Activated gamma-delta T cell treated with anti-CD3 and anti-CD28 coated beads, Interleukin-2, amount 50 U/mL, for 16 hours (primary cell): ENCODE measurements at places on chromosomes 13 and 19.

DNA sequence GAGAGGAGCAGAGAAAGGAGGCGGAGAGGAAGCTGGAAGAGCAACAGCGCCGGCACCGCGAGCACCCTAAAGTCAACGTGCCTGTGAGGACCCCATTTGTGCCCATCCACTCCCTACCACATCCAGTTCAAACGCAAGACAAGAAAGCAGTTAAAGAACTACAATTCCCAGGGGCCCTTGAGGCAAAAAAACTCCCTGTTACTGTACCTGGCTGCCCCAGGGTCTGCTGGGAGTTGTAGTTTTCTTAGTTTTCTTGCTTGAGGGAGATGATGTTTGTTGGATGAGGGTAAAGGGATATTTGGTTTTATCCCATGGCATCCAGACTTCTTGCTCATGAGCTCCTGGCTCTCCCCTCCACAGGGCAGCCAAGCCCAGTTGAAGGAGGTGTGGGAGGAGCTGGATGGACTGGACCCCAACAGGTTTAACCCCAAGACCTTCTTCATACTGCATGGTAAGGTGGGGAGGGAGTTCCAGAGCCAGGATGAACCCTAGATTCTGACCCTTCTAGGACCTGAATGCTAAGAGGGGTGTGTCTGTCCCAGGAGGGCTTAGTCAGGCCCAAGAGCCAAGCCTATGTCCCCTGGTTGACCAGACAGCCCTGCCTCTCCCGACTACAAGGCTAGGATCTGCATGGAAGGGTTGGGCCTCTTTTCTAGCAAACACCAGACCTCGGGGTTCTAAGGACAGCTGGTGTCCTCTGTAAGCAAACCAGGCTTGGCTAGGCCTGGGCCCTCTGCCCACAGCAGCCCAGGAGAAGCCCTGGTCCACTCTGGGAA, 13.2 kb downstream of the NUCB1 start:
- DNase-seq: no peak

DNA sequence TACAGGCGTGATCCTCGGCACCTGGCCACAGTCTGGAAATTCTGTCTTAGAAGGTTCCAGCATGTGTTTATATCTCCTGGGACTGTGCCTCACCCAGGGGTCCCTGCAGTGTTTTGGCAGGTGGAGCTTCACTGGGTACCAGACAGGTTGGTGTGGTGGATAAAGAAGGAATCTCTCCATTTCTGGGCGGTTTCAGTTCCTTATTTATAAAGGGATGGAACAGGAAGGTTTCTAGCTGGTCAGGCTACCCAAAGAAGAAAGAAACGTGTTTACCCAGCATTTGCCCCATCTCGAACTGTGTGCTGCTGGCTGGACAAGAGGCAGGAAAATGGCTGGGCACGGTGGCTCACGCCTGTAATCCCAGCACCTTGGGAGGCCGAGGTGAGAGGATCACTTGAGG, 9.8 kb downstream of the PNPLA6 start:
- no peak for DNase-seq

DNA sequence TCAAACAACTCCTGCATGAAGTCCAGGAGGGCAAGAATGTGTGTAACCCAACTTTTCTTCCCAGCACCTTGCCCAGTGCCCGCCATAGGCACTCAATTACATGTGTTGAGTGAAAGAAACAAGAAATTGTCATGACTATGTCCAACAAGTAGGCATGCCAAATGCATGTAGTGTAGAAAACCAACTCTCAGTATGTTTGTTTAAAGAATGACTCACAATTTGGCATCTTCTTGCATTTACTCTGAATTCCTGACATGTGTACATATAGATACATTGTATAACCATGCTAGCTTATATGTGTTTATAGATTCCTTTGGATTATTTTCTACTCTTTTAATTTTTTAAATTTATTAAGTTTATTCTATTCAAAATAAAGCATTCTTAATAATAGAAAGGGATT, 305.0 kb downstream of the EFNB2 start:
- no peak for DNase-seq

DNA sequence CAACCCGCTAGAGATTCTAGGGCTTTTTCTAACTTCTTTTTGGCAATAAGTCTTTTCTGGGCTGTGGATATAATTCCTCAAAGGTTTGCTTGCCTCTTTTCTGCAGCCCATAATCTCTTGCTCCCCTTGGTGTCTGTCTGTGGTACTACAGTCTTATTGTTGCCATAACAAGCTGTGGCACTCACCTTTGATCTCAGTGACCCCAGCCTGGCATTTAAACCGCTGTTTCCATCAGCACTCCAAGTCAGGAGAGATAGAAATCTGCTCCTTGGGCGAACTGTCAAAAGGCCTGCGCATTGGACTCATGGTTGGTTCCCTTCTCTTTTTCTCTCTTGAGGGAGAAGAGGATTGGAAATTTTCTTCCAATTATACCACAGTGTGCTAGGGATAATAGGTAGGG, 14.5 kb upstream of the MPHOSPH8 start:
- DNase-seq: no peak

- DNase-seq: no peak
Measured at GRCh38 chr13:68927387-68928026, 1180.1 kb upstream of the ATXN8OS start.

- DNase-seq: no peak
Measured at GRCh38 chr19:35208121-35208520, 20.4 kb downstream of the FAM187B start.

DNA sequence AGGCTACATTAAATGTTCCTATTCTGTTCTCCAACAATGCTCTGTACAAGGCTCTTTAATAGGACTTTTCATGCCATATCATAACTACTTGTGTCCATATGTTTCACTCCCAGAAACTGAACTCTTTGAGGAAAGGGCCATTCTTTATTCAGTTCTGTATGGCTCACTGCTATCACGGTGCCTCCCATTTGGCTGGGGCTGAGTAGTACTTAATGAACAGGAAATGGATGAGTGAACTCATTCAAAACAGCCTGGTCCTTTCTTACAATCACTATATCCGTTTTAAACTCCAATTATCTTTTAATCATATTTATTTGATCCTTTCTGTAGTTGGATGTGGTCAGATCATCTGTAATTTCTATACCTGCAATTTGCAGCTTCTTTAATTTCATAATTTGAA, 410.6 kb downstream of the TBC1D4 start:
- no peak for DNase-seq

DNA sequence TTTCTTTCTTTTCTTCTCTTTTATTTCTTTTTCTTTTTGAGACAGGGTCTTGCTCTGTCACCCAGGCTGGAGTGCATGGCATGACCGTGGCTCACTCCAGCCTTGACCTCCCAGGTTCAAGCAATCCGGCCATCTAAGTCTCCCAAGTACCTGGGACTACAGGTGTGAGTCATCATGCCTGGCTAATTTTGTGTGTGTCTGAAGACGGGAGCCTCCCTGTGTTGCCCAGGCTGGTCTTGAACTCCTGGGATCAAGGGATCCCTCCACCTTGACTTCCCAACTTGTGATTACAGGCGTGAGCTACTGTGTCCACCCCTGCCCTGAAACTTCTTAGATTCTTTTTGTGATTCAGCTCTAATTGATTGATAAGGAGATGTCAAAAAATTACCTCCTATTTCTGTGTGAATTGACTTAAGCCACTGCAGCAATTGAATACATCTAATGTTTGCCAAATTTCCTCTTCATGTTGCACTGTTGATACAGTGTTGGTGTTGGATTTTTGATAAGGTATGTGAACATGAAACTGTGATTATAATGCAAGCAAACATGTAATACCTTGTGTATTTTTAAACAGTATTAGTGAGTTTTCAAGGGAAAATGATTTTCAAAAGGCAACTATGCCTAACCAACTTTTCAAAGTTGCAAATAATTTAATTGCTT, 22.6 kb downstream of the KLF5 start:
- DNase-seq: no peak

GRCh38 chr19:33403973-33404304, 30.4 kb downstream of the CEBPG start:
- DNase-seq: no peak

DNA sequence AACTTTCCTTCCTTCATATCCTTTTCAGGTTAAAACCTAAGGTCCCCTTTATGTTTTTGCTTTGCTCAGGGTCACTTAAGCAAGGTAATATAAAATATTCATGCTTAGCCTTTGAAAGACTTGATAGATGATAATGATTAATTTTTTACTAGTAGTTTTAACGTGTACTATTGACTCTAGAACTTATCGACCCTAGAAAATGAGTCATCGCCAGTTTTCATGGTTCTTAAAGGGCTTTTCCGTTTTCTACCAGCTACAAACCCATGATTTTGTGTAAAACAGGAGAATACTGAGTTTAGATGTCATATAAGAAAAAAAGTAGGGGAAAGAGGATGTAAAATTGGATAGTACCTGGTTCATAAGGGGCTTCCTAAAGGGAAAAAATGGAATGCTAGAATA, 75.7 kb downstream of the DHRS12 start:
- DNase-seq: no peak

DNA sequence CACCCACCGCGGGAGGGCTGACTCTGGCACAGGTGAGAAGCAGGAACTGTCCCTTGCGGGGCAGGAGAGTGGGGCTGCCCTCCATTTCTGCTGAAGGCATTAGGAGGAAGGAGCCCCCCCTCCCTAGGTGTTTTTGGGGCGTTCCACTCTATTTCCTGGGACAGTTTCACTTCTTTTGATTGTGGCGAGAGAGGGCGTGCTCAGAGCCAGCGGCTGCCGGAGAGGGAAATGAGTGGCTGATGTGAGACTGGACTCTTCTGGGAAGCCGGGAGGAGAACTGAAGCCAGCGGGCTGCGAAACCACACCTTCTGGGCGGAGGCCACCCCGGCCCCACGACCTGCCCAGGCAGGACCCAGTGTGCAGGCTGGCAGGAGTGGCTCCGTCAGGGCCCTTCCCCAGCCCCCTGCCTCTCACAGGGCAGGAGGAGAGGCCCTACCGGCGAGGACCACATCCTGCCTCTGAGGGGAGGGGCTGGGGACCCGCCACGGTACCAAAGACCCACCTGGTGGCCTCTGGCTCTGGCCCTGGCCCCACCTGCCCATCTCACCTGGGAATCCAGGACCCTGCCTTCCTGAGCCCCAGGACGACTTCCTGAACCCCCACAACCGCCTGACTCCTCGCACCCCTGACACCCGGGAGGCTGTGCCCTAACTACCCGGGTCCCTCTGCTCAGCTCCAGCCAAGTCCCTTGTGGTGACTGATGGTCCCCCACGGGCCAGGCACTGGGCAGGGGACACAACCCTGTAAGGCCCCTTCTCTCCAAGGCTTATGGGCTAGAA, 25.9 kb downstream of the MPND start:
- DNase-seq: peak; percentile 55

- DNase-seq: no peak
Measured at GRCh38 chr13:106213028-106213757, 322.3 kb downstream of the EFNB2 start.

DNA sequence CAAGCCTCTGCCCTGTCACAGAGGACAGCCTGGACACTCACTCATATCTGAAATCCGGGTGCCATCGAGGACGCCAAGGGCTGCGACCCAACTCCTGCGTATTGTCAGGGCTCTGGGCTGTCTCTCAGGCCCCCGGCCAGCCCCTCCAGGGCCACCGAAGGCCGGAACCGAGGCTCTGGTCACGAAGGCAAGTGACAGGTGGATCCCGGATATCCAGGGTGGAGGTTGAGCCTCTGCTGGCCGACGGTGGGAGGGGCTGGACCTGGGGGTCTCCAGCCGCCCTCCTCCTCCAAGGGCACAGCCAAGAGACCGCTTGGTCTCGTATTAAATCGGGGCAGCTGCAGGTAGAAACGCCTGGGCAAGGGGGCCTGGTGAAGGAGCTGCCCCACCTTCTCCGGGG, 5.4 kb downstream of the RNF126 start:
- DNase-seq: no peak

DNA sequence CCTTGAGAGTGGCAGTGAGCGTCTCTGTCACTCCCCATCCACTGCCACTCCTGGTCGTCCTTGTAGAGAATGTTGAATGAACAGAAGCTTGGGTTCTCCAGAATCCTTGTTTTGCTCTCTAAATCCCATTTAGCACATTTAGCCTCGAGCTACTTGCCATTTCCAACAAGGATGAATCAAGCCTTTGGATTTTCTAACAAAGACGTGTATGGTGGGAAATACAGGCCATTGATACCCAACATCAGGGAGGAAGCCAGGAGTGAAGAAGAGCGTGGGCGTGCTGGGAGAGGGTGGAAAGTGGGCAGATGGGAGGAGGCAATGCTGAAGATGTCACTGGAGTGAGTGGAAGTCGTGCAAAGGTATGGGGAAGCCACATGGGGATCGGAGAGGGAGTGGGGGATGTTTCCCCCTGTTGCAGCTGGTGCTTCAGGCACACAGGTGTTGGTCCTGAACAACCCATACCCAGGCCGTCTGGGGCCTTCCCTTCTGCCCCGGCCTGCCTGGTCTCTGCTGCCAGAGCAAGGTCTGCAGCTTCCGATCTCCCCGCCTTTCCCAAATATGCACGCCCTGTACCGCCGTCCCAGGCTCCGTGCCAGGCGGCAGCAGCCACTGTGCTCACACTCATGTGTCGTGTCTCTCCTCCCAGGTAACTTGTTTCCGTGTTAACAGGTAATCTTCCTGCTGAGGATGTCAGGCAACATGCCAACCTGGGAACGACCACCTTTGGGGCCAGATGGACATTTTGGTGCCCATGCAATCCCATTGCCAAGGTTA, 48.7 kb downstream of the ZIC5 start:
- DNase-seq: no peak

- DNase-seq: no peak
Measured at GRCh38 chr13:110869805-110870706, 44.8 kb downstream of the ANKRD10 start.

DNA sequence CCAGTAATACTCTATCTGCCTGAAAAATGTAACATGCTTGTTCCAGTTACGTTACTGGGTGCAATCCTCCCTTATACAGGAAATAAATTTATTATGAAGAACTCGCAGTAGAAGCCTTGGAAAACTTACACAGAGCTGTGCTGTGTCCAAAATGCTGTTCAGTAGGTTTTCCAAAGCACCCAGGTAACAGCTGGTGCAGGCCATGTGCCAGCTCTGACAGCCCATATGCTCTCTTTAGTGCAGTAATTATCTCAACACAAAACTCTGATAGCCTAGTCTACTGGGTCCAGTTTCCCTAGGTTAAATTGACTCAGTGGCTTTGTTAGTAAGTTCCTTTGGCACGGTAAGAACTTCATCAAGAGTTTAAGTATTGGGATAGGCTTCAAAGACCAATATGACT, 120.7 kb upstream of the OBI1 start:
- DNase-seq: no peak

DNA sequence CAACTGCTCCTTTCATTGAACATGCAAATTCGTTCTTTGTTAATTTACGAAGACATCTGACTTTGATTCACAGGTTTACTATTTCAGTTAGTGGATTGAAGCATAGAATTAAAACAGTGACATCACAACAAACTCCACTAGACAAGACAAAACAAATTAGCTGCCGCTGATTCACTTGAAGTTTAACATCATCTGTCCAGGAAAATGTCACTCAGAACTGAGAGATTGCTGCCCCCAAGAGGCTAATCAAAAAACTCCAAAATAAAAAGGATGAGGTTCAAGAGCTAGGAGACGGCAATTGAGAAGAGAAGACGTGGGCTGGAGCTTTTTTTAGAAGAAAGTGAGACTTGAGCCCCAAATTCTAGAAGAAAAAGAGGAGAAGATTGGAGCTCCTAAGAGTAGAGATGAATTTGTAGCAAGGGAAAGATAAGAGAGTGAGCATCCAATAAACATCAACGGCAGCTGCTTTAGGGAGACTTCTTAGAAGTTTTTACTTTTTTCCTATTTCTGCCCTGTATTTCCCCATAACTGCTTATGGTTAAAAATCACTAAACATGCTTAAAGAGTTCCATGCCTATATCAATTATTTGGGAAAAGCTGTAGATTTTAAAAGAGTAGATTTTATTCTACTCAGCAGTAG, 40.8 kb upstream of the TPP2 start:
- no peak for DNase-seq
